ENCODE measurements at places on chromosomes 11 and 22.

GRCh38 chr11:15640318-15640717, 525.6 kb downstream of the INSC start:
- DNase-seq: no peak

DNA sequence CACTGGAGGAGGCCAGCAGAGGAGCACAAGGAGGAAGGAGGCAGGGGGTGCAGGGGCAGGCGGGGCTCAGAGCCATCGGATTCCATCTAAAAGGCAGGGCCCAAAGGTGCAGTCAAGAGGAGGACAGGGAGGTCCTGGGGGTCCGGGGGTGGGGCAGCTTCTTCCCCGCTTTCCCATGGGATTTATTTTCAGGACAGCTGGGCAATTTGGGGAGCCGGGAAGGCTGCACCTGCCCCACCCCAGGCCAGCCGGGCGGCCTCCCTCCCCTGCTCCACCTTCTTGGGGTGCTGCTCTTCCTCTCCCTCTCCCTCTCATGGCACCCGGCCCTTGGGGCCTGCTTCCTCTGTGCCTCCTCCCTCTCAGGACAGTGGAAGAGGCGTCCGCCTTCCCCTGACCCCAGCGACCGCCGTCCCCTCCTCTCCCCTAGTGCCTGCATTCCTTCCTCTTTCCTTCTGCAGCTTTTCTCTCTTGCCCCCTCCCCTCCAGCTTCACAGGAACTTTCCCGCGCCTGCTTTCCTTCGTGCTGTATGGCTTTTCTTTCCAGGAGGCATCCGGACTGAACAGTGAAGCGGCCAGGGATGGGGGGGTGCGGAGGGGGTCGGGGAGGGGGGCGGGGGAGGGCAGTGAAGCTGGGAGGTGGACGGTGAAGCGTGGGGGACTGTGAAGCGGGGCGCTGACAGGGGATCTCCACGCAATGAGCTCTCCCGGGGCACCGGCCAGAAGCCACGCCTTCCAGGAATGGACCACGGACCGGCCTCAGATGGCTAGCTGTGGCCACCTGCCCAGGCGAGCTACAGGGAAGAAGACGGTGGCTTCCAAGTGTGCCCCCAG, 26.9 kb downstream of the APOBEC3H start:
- no peak for DNase-seq

DNA sequence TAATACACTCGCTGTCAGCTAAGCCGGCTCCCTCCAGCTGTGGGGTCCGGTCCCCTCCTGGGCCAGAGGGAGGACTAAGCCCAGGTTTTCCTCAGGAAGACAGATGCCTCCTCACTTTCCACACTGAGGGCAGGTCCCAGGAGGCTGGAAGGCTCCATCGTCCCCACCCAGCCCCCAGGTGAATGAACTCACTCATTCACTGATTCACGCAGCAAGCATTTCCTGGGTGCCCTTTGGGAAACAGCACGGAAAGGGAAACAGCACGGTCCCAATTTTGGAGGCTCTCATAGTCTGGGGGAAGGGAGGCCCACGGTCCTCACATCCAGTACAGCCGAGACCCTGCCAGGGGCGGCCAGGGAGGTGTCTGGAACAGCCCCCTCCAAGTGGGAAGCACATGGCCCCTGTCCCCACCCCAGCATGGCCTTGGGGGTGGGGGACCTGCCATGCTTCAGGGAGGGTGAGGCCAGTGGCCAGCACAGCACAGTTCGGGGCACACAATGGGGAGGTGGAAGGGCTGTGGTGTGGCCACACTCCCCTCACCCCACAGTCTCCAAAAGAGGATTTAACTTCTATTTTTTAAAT, 9.3 kb upstream of the TH start:
- DNase-seq: no peak

GRCh38 chr11:116376054-116376453, 396.7 kb downstream of the BUD13 start:
- no peak for DNase-seq
